ENCODE measurements at places on chromosomes 6 and 20.

DNA sequence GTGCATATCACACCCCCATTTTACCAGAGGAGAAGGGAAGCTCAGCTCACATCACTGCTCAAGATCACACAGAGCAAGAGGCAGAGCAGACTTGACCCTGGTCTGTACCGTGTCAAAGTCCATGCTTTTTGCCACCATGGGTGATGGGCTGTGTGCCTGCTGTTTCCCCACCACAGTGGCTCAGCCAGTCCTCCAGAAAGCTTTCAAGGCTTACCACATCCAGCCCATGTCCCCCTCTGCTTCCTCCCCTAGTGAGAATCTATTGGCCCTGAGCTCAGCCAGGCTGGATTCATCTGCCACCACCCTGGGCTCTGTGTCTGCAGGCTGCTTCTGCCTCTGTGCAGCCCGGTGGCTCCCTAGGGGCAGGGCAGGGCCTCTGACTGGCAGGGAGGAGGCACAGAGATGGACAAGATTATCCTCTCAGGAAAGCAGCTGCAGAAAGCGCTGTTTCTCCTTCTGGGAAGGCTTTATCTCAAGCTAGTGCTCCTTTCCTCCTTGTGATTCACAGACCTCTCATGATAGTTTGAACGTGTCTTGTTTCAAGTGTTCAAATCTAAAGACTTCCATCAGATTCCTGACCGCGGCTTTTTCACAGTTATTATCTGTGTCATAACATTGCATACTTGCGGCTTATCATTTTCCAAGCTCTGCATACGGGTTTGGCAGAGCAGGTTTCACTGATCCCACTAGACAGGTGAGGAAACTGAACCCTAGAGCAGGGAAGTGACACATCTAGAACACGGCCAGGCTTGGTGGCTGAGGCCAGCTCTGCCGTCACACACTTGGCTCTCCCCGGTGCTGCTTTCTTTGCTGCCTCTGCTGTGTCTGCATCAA is 37.4 kb downstream of the VEGFA start:
- no peak for DNase-seq

DNA sequence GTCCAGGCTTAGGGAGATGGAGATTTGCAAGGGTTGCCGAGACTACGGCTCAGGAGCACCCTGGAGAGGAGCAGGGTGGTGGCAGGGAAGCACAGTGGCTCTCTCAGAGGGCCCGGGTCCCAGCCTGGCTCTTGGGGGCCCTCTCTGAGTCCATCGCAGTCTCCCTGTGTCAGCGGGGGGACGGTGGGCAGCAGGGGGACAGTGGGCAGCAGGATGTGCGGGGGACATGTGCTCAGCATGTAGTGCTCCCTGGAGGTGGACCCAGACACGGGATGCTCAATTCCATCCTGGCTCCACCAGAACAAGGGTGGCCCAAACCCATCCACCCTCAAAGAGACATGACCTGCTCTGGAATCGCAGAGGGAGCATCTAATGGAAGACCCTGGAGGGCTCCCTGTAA is 43.0 kb upstream of the ZBP1 start:
- no peak for DNase-seq

DNA sequence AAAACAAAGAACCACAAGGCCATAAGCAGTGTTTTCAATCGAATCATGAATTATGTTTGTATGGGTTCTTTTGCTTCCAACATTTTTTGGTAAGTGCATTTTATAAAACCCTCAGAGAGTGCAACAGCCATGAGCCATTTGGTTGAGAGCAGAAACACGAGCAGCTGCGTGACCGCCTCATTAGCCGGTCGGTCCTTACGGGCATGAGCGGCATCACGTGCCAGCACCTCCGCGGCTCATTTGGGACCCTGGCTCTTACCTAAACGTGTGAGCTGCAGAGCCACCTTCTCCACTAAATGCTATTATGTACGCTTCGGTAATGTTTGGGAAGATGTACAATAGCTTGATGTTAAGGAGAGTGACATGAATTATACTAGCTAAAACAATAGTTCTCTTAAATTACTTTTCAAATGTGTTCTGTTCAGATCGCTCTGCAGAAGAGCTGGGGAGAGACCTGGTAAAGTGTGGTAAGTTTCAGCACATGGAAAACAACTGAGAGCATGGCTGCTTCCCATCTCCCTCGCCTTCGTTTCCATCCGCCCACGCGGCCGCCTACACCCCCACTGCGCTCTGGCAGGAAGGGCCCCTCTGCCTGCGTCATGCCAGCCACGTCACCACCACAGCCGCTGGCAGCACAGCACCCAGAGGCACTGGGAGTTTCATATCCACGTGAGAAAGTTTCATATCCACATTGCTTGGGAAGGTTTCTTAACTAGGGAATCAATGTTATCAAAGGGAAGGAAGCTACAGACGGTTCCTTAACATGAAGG is 23.7 kb upstream of the PDE10A start:
- DNase-seq = no peak

- DNase-seq = no peak
Observed at GRCh38 chr6:142356201-142356883, 54.5 kb downstream of the ADGRG6 start.

GRCh38 chr6:103344554-103345163 is 1515.1 kb downstream of the HACE1 start:
- no peak for DNase-seq

- DNase-seq = no peak
Observed at GRCh38 chr6:134549854-134550253, 231.9 kb upstream of the SGK1 start.
